NCI-H345 (cell line): ENCODE measurements at places on chromosomes 2 and 18.

GRCh38 chr2:217250013-217250524 lies 390.2 kb upstream of the TNP1 start:
- no peak for DNase-seq

GRCh38 chr2:212489719-212490346 lies 48.8 kb downstream of the ERBB4 start:
- DNase-seq = no peak

DNA sequence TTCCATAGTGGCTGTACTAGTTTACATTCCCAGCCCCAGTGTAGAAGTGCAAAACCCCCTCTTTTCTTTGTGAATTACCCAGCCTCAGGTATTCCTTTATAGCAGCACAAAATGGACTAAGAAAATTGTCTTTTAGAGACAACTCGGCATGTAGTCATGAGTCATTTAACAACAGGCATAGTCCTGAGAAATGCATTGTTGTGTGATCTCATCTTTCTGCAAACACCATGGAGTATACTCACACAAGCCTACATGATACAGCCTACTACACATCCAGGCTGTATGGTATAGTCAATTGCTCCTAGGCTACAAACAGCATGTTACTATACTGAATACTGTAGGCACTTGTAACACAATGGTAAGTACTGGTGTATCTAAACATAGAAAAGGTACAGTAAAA lies 44.4 kb upstream of the MBP start:
- no peak for DNase-seq

GRCh38 chr2:98753801-98754200 lies 22.9 kb upstream of the MGAT4A start:
- no peak for DNase-seq

GRCh38 chr2:235052514-235053354 lies 100.9 kb downstream of the SH3BP4 start:
- no peak for DNase-seq

- no peak for DNase-seq
Observed at GRCh38 chr2:45872211-45872610, 220.7 kb downstream of the PRKCE start.

- DNase-seq = no peak
Observed at GRCh38 chr2:20184067-20184938, 40.6 kb downstream of the SDC1 start.

GRCh38 chr18:11987527-11987926 lies 6.2 kb downstream of the IMPA2 start:
- no peak for DNase-seq

DNA sequence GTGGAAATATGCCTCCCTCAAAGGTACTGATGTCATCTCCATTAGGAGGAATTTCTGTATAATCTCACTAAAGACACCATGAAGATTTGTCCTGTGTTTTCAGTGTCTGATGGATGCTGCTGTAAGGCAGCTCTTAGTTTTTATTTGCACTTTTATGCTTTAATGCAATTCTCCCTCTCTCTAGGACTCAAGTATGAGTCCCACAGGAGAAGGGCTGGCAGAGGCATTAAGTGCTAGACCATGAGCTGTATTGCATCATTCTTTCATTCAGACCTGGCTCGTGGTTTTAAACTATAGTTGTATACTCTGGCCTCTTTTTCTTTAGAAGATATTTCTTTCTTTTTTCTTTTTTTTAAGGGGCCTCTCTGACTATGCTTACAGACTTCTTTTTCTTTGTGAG lies 805.6 kb downstream of the DPP10 start:
- no peak for DNase-seq

GRCh38 chr2:63514781-63515180 lies 73.5 kb downstream of the WDPCP start:
- DNase-seq = no peak

DNA sequence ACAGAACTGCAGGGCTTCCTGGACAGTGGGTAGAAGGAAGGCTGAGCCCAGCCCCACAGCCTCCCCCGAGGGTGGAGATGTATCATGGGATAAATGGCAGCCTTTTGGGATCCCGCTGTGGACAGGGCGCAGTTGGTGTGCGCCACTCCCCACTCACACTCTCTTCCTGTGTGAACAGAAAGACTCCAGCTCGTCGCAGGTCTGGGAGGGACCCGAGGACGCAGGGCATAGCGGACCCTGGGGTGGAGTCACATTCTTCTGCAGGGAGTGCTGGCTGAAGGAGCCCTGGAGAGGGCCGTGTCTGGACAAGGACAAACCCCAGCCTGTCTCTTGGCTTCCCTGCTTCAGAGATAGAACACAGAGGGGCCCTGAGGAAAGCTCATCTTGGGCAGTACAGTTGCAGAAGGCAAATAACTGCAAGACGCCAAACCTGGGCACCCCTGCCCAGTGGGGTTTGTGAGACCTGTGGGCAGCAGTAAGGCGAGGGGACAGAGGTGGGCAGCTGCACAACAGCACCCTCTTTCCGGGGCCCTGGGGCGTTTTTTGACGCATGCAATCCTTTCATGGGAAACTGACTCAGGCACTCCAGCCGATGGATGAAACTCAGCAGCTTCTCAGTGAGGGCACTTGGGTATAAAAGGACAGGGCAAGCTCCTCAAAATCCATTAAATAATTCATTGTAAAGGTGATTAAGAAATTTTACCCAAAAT lies 101.9 kb downstream of the USP40 start:
- DNase-seq = no peak
